ENCODE measurements at places on chromosomes 12 and 14. TPM values are rescaled to one million over a fixed set of nuclear protein-coding genes. Genes with fewer than 3 reads are reported as not detected.

Gene TAS2R19
- total RNA-seq, result 1.6 TPM

Gene CHPT1
- total RNA-seq, result 108 TPM

Gene RNASE2
- total RNA-seq, result not detected

Gene PRH2
- total RNA-seq, result not detected

Gene TSPAN11
- 1.3 TPM for total RNA-seq

Gene CD69
- 3.2 TPM for total RNA-seq

Gene LIN52
- 7.5 TPM for total RNA-seq

Gene LRP6
- 37.9 TPM for total RNA-seq

Gene OTX2
- total RNA-seq, result not detected

Gene PPP1R36
- total RNA-seq, result 2.2 TPM

DNA sequence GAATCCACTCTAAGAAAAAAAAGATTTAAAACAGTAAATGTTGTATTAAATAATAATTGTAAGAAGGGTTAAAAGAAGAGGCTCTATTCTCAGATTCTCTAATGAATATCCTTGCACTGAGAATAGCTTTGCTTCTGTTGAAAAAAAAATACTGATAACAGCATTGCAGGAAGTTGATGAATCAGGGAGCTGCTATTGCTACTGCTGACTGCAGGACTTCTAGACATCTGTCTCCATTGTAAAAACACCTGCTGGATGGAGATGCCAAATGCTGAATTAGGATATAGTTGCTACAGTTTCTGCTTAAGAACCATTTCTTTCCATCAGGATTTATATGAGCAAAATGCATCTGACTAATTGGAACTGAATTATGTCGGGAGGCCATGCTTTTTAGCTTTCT is 50.3 kb upstream of the ANP32D start:
- no peaks in the 10 kb centered on the region for H3K4me1 ChIP-seq
- no peak overlapping the region for H3K27ac ChIP-seq
- no peak overlapping the region for H3K4me3 ChIP-seq
- no peaks in the 10 kb centered on the region for H3K36me3 ChIP-seq

DNA sequence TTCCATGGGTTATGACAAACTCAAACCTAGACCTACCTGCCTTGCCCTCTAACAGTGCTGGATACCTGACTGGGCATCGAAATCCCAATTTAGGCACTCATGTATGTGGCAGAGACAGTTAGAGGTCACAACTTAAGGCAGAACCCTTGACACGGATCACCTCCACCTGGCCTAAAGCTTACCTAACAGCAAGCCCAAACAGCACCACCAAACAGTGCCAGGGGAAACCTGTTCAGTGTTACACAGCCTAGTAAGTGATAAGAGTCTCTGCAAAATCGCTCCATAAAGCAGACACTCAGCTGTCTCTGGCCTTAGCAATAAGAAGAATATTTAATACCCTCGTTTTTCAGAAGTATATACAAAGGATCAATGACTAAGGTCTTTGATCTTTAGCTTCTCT is 77.8 kb downstream of the SPPL3 start:
- peaks cover 9% of the 10 kb centered on the region for H3K4me1 ChIP-seq
- H3K27ac ChIP-seq, result no peak overlapping the region
- no peaks in the 10 kb centered on the region for H3K27me3 ChIP-seq
- H3K36me3 ChIP-seq, result no peaks in the 10 kb centered on the region
- no peak overlapping the region for H3K4me3 ChIP-seq

- H3K36me3 ChIP-seq, result no peaks in the 10 kb centered on the region
- no peak overlapping the region for H3K27ac ChIP-seq
- no peak overlapping the region for H3K4me3 ChIP-seq
- peaks cover 5% of the 10 kb centered on the region for H3K4me1 ChIP-seq
Measured at GRCh38 chr14:89217891-89218290, 199.1 kb downstream of the FOXN3 start.

GRCh38 chr14:77290705-77291104 is 19.7 kb upstream of the NGB start:
- no peak for DNase-seq
- no peak overlapping the region for H3K4me3 ChIP-seq
- H3K27ac ChIP-seq, result no peak overlapping the region
- H3K27me3 ChIP-seq, result no peaks in the 10 kb centered on the region
- H3K4me1 ChIP-seq, result no peaks in the 10 kb centered on the region

DNA sequence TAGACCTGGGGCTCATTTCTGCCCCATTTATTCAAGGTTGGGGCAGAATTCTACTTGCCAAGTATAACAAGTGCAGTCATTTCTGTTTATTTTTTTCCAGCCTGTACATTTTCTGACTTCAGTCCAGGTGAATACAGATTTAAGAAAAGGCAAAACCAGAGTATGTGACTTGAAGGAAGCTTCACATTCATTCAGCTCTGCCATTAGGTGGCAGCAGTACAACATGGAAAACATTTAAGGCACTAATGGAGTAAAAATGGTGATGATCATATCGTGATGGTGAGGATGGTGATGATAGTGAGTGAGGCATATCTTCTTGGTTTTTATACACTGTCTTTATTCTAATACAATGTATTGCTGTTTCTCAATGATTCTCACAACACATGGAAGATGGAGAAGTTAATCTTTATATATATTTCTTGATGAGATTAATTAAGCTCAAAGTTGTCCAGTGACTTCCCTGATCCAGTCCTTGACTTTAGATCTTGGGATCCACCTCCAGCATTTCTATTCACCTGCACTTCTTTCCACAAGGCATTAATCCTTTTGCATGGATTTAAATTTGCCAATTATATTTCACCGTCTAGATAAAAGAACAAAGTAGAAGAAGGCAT is 176.7 kb upstream of the SEL1L start:
- no peaks in the 10 kb centered on the region for H3K27me3 ChIP-seq
- no peaks in the 10 kb centered on the region for H3K36me3 ChIP-seq
- H3K4me3 ChIP-seq, result no peak overlapping the region
- no peak for DNase-seq
- no peak overlapping the region for H3K27ac ChIP-seq

DNA sequence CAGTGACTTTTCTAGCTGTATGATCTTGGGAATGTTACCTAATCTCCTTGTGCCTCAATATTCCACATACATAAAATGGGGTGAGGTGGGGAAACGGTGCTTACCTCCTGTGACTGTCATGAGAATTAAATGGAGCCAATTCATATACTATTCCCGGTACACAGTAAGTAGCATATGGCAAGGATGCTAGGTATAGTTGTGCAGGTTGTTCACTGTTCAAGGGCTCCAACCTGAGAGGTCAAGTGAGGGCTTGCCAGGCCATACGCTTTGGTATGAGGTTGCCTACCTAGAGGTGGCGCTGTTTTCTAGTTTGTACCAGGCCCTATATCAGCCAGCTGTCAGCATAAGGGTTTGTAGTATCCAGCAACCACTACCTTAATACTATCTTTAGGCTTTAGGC is 3.6 kb upstream of the BATF start:
- no peak overlapping the region for H3K4me3 ChIP-seq
- DNase-seq, result no peak
- H3K27me3 ChIP-seq, result no peaks in the 10 kb centered on the region
- no peaks in the 10 kb centered on the region for H3K4me1 ChIP-seq

DNA sequence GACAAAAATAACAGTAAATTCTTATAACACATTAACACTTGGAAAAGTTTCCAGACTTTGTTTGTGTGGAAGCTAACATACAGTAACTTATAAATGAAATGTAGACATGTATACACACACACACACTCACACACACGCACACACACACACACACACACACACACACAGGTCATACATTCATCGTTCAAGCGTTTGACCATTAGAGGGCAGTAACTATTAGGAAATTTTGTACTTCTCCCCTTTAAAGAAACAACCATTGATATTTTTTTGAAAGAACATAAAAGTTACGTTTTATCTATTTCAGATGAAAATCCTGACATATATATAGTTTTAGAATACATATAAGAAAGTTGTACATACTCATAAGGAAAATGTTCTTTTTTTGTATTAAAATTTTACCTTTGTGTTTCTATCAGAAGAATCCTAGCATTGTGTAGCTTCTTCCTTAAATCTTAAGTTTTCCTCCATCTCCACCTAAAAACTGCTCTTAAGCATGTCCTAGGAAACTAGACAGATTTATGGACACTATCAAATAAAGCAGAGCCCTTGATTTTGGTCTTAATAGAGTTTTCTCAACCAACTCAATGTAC is 29.0 kb downstream of the PTPRQ start:
- H3K4me3 ChIP-seq, result no peak overlapping the region
- H3K36me3 ChIP-seq, result no peaks in the 10 kb centered on the region
- no peaks in the 10 kb centered on the region for H3K27me3 ChIP-seq

DNA sequence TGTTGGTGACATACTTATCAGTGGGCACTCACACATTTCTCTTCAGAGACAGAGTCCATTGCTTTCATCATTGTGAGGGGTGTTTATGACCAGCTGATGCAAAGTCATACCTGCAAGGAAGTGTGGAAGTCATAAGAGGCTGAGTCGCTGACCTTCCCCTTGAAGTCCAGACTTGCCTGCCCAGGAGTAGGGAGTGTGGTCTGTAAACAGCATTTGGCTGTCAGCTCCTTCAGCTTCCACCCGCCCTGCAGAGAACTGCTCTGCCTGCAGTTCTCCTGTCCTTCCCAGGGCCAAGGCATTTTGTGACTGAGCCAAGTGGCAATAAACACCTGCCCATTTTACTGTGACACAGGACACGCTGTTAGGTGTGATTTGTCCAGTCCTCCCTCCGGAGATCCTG is 801.3 kb downstream of the BCL11B start:
- no peaks in the 10 kb centered on the region for H3K4me1 ChIP-seq
- H3K27me3 ChIP-seq, result no peaks in the 10 kb centered on the region
- DNase-seq, result no peak
- no peak overlapping the region for H3K4me3 ChIP-seq
- H3K36me3 ChIP-seq, result no peaks in the 10 kb centered on the region

Measured in colonic mucosa (tissue), 4 donors.